ENCODE measurements at places on chromosomes 1 and 21.

DNA sequence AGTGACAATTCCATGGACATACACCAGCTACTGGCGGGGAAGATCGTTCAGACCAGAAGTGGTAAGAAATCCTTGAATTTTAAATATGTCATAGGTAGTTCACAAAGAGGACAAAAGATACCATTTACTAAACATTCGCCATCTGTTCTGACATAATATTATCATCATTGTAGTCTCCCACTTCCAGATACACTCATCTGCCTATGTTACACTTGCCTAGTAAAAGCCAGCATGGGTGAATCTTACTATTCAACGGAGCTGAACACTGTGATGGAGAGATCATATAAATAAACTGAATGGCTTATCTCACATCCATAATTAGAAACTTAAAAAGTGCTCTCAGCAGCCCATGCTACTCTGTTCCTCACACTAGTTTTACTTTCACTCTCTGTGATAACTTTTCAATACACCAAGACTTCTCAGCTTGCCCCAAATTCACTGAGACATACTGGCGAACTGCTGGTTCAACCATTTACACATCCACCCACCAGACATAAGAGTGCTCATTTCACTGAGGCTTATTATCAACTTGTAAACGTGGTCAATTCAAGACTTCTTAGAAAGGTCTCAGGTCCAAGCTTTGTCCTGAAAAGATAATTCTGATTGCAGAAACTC, 463 bp upstream of the PRRC2C start:
- DNase-seq, result no peak

- DNase-seq, result no peak
Observed at GRCh38 chr1:48777219-48777895, 666 bp upstream of the BEND5 start.

DNA sequence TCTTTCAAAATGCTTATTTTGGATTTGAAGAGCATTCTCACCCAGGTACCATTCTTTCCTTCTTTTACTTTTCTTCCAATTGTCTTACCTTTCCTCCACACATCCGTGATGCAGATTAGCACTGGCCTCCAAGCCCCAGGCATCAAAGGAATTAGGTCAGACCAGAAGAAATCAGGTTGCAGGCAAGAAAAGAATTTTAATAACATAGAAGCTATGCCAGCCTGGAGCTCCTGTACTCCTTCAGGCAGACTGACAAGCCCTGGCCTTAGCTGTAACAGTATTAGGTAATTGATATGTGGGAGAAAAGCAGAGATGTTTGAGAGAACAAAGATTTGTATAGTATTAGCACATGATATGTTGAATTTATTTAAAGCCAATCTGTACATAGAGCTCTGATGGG, 390.4 kb upstream of the ADGRL2 start:
- no peak for DNase-seq

- no peak for DNase-seq
Observed at GRCh38 chr1:31501505-31501904, 74.8 kb upstream of the TINAGL1 start.

DNA sequence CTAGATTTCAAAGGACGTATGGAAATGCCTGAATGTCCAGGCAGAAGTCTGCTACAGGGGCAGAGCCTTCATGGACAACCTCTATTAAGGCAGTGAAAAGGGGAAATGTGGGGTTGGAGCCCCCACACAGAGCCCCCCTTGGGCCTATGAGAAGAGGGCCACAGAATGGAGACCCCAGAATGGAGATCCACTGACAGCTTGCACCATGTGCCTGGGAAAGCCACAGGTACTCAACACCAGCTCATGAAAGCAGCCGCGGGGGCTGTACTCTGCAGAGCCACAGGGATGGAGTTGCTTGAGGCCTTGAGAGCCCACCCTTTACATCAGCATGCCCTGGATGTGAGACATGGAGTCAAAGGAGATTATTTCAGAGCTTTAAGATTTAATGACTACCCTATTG, 108.7 kb downstream of the DMRTB1 start:
- no peak for DNase-seq

- DNase-seq, result no peak
Observed at GRCh38 chr1:55723001-55723400, 507.8 kb upstream of the USP24 start.

DNA sequence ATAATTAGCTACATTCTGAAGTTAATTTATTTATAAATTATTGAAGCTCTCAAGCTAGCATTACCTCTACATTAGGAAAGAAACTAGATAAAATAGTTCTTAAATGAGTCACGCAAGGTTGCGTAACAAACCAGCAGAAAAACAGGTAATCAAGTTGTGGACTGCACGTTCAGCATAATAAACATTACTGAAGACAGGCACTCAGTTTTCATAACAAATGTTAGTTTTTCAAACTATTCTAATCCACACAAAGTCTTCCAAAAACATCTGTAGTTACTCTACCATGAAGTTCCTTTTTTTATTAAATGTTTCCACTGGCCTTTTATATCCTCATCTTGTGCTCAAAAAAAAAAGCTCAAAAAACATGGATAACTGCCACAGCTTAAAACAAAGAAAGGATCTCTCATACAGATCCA, 1.3 kb downstream of the TOR1AIP2 start:
- DNase-seq, result no peak

- DNase-seq, result no peak
Observed at GRCh38 chr1:168966636-168967035, 139.9 kb upstream of the ATP1B1 start.

DNA sequence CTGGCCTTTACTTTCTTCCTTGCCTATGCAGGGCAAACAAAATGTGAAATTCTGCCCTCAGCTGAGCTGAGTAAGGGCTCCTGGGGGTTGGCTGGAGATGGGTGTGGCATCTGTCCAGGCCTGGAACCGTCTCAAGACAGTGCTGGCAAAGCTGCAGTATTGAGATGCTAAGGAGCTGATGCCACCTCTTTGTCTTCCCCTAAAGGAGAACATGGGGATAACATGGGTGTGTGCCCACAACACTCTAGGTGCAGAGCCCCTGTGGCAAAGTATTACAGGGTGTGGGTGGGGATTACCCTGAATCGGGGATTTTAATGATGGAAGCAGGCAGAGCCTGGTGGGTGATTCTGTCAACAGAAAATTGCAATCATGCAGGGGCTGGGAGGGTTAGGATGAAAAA, 2.5 kb upstream of the ST3GAL3 start:
- no peak for DNase-seq
